ENCODE measurements at places on chromosomes 7 and 10.

GRCh38 chr10:86594535-86594934 is 59.8 kb upstream of the OPN4 start:
- no peak for DNase-seq

DNA sequence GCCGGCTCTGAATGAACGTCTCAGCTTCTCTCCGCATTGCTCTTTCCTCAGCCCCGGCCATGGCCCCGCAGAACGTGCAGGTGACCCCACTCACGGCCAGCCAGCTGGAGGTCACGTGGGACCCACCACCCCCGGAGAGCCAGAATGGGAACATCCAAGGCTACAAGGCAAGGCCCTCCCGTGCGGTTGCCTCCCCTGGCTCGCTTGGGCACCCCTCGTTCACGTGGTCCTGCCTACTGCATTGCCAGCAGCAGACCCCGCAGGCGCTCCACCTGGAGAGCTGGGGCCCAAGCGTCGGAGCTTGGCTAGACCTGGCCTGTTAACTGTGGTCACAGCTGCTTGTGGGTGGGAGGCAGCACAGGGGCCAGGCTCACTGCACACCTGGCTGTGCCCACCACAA is 476.3 kb upstream of the FOXK1 start:
- no peak for DNase-seq

GRCh38 chr7:24591152-24591551 is 17.9 kb downstream of the PALS2 start:
- no peak for DNase-seq

DNA sequence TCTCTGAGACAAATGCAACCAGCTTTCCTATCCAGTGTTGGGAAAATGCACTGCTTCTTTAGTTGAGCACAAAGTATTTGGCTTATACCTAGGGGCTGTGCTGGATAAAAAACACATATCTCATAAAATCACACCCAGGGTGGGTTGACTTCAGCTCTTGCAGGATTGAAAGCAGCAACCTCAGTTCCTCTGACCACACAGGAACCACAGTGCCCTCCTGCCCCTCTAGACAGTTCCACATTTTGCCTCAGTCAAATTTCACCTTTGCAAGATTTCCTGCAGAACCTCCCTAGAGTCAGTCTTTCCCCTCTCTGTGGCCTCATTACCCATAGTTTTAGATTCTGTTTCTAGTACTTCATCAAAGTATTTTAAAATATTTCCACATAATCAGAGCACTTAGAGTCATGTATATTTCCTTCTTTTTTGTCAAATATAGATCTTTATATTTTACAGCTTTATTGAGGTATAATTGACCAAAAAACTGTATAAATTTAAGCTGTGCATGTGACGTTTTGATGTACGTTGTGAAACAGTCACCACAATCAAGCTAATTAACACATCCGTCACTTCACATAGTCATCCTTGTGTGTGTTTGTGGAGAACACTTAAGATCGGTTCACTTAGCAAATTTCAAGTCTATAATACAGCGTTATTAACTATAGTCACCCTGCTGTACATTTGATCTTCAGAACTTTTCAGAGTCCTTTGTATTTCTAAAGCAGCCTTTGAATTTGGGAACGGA is 37.0 kb upstream of the EGR2 start:
- no peak for DNase-seq

GRCh38 chr7:151851145-151851751 is 25.7 kb downstream of the PRKAG2 start:
- DNase-seq, result no peak

DNA sequence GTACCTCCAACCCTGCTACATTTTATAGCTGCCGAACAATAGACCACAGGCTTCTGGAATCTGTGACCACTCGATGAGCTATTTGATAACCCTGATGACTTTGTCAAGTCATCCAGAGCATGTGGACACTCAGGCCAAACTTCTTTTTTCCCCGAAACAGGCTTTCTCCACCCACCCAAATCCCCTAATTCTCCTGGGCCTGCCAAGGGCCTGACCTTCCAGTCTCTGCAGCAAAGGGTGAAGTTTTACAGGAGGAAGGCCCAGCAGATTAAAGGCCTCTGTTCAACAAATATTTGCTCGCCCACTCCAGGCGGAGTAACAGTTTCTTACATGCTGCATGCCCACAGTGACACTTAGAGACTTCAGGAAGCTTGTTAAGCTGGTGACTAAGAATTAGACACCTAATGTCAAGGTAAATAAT is 2.0 kb downstream of the JCAD start:
- no peak for DNase-seq

GRCh38 chr10:89924261-89924660 is 222.9 kb downstream of the KIF20B start:
- no peak for DNase-seq

DNA sequence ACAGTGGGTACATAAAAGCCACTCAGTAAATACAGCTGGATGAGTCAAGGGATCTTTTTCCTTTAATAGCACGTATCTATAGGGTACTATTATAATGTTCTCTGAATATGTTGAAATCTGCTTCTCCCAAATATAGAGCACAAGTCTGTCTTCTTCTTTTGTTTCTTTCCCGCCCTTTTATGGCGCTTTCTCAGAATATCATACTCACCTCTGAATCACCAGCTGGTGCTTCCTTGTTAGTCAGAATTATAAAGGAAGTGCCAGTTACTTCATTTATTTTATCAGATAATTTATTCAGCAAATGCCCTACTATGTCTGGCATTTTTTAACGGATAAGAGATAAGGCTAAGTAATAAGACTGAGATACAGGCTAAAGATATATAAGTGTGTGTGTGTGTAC is 772.9 kb downstream of the SORCS3 start:
- no peak for DNase-seq

DNA sequence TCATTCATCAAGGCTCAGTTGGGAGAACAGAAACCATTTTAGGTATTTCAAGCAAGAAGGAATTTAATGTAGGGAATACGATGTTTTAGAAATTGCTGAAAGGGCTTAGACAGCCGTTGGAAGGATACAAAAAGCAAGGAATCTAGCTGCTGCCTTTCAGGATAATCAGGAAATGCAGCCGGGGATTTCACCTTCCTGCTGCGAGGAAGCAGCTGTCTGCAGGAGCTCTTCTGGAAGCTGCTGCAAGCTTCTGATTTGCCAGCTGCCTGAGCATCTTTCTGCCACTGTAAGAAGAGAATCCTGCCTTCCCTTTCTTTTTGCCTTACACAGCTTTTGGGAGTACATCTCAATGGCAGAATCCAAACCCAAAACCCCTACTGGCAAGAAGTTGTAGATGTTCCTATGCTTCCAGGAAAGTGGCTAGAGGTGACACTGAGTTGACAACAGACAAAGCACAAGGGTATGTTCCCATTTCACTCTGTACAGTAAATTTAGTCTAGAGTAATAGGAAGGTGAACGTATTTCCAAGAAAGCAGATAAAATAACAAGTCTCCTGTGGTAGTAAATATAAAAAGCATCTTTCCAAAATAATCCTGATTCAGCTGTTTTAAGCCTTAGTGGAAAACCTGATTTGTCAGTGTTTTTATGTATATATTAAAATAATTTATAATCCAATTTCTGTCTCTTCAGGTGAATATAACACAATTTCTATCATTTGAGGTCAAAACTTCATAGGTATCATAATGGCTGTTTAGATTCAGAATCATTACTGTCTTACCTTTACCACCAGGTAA is 148.4 kb upstream of the LRGUK start:
- no peak for DNase-seq

GRCh38 chr7:13874783-13875182 is 114.7 kb downstream of the ETV1 start:
- no peak for DNase-seq

DNA sequence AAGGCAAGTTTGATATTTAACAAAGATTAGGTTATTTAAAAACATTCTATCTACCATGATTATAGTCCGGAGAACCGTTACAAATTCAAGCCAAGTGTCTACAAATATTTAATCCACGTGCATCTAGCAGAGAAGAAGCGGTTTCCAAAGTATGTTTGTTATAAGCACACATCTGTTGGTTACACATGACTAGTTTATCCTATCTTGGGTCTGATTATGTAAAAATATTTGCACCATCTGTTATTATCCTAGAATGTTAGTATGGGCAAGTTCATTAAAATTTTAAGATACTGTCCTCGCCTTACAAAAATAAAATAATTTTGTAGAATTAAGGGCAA is 289.2 kb upstream of the VSTM2A start:
- DNase-seq, result no peak

- no peak for DNase-seq
Observed at GRCh38 chr10:35487336-35488034, 117.7 kb upstream of the GJD4 start.

- no peak for DNase-seq
Observed at GRCh38 chr7:52771177-52771576, 264.3 kb upstream of the POM121L12 start.

- DNase-seq, result peak; percentile 63
Observed at GRCh38 chr7:41881331-41882130, 178.6 kb upstream of the INHBA start.

DNA sequence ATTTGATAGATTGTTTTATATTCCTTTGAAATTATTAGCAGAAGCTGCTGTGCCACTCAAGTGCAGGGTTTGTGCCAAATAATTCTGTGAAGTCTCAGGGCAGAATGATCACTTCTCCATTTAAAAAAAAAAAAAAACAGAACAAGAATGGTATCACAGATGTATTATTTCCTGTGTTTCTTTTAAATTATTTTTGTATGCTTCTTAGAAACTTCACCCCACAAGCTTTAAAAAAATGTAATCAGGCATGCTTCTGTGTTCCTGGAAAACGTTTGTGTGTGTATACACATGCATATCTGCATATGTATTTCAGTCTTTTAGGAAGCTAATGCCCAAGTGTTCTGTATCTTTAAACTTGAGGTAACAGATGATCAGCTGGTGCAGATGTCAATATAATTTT is 6.3 kb upstream of the CD36 start:
- DNase-seq, result no peak

DNA sequence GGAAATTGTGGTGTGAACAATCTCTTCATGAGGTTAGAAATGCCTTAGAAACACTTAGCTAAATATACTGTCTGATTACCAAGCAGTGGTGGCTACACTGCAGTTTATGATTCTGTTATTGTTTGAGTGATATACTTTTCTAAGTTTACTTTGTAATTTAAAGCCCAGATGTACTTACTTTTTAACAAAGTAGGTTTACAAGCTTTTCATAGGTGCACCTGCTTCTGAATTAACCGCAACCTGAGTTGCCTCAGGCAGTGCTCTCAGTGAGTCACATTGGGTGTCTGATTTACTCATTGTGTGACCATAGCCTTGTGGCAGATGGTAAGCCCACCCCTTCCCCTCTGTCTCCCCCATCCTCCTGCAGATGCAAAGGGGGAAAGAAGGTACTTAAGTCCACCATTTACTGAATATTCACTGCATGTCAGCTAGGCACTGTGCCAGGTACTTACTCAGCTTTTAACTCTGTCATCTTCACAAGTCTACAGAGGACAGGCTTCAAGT is 9.0 kb downstream of the MTURN start:
- no peak for DNase-seq

Data from activated CD4-positive, alpha-beta T cell treated with anti-CD3 and anti-CD28 coated beads for 24 hours (primary cell).